ENCODE measurements at places on chromosomes 2 and 18. TPM values are rescaled to one million over a fixed set of nuclear protein-coding genes. Genes with fewer than 3 reads are reported as not detected.

GRCh38 chr2:213233438-213234330 lies 50.6 kb upstream of the SPAG16 start:
- peak overlapping the region; percentile 39 for H3K4me3 ChIP-seq
- no peak overlapping the region for H3K27ac ChIP-seq
- no peak for DNase-seq

- peaks cover 3% of the 10 kb centered on the region for H3K4me1 ChIP-seq
- H3K27me3 ChIP-seq = peaks cover 32% of the 10 kb centered on the region
- H3K4me3 ChIP-seq = no peak overlapping the region
- H3K27ac ChIP-seq = no peak overlapping the region
- no peak for DNase-seq
These were observed 52.4 kb upstream of the SIX3 start for GRCh38 chr2:44889096-44889495.

DNA sequence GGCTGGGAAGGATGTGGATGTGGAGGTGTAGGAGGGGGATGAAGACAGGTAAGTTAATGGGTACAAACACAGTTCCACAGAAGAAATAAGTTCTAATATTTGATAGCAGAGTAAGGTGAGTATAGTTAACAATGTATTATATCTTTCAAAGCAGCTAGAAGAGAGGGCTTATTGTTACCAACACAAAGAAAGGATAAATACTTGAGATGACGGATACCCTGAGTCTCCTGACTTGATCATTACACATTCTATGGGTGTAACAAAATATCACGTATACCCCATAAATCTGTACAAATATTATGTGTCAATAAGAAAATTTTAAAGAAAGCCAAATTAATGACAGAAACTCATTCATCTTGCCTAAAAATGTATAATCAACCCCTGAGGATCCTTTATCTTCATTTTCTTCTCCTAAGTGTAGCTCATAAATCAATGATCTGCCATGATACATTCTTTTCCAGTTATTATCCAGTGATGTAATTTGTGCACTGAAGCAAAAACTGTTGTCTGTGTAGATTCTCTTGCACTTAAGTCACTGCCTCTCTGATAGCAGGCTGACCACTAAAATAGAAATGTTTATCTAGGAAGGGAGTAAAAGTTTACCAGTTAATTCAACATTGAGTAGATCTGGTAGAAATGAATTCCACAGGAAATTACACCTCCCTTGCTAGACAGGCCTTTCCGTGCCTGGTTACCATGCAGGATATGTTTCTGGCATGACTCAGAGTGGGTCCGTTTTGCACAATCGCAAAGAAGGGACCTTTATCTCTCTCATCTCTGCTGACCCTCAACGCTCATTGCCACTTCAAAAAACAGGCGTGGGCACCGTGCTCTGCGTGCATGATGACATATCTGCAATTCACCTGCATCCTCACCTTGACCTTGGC lies 249.7 kb upstream of the NCKAP5 start:
- DNase-seq = no peak
- peak overlapping the region; percentile 91 for H3K27ac ChIP-seq
- peaks cover 1% of the 10 kb centered on the region for H3K36me3 ChIP-seq
- peaks cover 68% of the 10 kb centered on the region for H3K4me1 ChIP-seq
- H3K4me3 ChIP-seq = no peak overlapping the region
- no peaks in the 10 kb centered on the region for H3K27me3 ChIP-seq

Gene TSPYL6
- not detected for total RNA-seq

- no peak overlapping the region for H3K4me3 ChIP-seq
- no peak overlapping the region for H3K27ac ChIP-seq
- H3K36me3 ChIP-seq = no peaks in the 10 kb centered on the region
- no peak for DNase-seq
- H3K4me1 ChIP-seq = peaks cover 27% of the 10 kb centered on the region
These were observed 539 bp downstream of the LAPTM4A start for GRCh38 chr2:20050646-20051531.

- no peak for DNase-seq
- peaks cover 4% of the 10 kb centered on the region for H3K27me3 ChIP-seq
- no peak overlapping the region for H3K4me3 ChIP-seq
- no peak overlapping the region for H3K27ac ChIP-seq
- no peaks in the 10 kb centered on the region for H3K36me3 ChIP-seq
- H3K4me1 ChIP-seq = no peaks in the 10 kb centered on the region
These were observed 403.2 kb upstream of the KLHL29 start for GRCh38 chr2:22981785-22982184.

DNA sequence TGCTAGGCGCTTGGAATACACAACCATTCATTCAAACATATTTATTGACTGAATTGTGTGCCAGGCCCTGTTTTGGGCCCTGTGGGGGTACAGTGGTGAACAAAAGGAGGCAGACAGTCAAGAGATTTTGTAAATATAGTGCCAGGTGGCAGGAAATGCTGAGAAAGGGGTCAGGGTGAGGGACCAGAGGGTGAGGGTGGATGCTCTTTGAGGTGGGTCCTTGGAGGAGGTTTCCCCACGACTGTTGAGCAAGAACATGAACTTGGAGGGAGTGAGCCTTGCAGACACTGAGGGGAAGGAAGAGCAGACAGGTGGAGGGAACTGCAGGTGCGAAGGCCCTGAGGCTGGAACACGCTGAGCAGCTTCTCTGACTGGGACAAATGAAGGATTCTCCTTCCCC lies 40.7 kb downstream of the ODC1 start:
- H3K4me3 ChIP-seq = no peak overlapping the region
- peaks cover 60% of the 10 kb centered on the region for H3K4me1 ChIP-seq
- peak overlapping the region; percentile 10 for H3K27ac ChIP-seq
- DNase-seq = no peak
- H3K36me3 ChIP-seq = no peaks in the 10 kb centered on the region
- H3K27me3 ChIP-seq = no peaks in the 10 kb centered on the region

DNA sequence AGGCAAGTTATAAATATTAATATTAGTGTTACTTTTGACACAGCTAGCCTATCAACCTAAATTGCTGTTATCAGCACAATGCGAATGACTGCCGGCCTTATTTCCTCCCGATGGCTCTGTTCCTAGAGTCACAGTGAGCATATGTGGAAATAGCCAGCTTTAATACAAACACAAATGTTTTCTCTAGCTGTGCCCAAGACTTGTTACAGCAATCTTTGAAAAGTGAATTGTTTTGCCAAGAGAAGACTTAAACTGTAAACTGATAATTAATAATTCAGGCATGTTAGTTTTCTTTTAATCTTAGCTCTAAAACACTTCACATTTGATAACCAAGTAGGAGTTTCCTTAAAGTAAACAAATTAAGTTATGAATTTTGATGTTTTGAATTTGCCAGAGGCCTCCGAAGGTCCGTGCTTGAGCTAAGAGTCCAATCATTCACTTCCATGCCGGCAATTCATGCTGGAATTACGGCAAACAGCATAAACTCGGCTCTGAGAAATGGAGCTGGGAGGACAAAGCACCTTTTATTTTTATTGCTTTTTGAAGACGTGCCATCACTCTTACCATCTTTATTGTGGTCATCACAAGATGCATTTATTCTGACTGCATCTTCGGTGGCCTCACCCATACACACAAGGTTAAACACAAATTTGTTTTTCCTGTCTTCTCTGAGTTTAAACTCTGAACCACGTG lies 184.5 kb upstream of the CWC22 start:
- H3K27me3 ChIP-seq = no peaks in the 10 kb centered on the region
- no peak overlapping the region for H3K4me3 ChIP-seq
- H3K36me3 ChIP-seq = no peaks in the 10 kb centered on the region

- peaks cover 50% of the 10 kb centered on the region for H3K36me3 ChIP-seq
- H3K4me1 ChIP-seq = no peaks in the 10 kb centered on the region
- DNase-seq = no peak
- no peak overlapping the region for H3K4me3 ChIP-seq
These were observed 8.8 kb downstream of the COPS9 start for GRCh38 chr2:240127191-240127750.

Gene KCNIP3
- total RNA-seq = 3.1 TPM

Gene TMEM198
- total RNA-seq = 6.1 TPM

Gene HTR2B
- not detected for total RNA-seq

DNA sequence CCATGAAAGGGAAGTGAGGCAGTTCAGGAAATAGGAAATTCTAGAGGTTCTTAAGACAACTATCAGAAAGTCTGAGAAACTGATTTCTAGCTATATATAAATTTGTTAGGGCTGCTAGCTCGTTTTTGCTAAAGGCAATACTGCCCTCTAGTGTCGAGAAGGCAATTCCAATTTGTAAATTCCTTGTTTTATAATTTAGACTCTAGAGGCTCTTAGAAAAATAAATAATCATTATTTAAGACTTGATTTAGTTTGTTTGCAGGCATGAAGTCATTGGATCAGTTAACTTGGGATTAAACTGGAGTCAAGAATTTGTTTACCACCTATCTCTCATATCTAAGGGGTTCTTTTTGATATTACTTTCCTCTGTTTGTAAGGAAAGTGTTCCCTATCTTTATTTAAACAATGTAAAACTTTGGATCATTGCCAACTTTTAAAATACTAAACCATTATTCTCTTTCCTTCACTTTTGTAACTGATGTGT lies 66.2 kb downstream of the ACVR2A start:
- peaks cover 12% of the 10 kb centered on the region for H3K4me1 ChIP-seq
- DNase-seq = no peak
- H3K27me3 ChIP-seq = no peaks in the 10 kb centered on the region
- no peak overlapping the region for H3K27ac ChIP-seq
- H3K4me3 ChIP-seq = no peak overlapping the region
- H3K36me3 ChIP-seq = peaks cover 3% of the 10 kb centered on the region

Gene E2F6
- 15.1 TPM for total RNA-seq

Gene MYO7B
- total RNA-seq = 0.31 TPM

DNA sequence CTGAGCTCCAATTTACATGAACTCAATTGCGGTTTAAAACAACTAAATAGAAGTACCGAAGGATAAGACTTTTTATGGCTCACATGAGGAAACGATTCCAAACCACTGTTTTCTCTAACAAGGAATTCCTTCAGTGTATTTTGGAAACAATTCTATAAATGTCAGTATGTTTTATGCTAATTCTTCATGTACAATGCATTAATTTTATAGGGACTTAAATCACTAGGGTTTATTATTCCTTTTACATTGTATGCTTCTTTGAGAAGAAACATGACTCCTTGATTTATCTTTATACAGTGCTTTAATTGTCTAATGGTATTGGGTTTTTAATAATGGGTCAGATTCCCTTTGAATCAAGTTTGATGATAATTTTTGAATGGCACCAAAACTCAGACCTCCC lies 566.8 kb downstream of the EPHA4 start:
- H3K4me3 ChIP-seq = no peak overlapping the region
- H3K36me3 ChIP-seq = no peaks in the 10 kb centered on the region
- no peaks in the 10 kb centered on the region for H3K4me1 ChIP-seq
- DNase-seq = no peak

GRCh38 chr2:21740484-21740883 lies 616.7 kb downstream of the TDRD15 start:
- H3K4me1 ChIP-seq = no peaks in the 10 kb centered on the region
- no peak for DNase-seq
- H3K4me3 ChIP-seq = no peak overlapping the region
- H3K27me3 ChIP-seq = peaks cover 2% of the 10 kb centered on the region
- no peaks in the 10 kb centered on the region for H3K36me3 ChIP-seq

DNA sequence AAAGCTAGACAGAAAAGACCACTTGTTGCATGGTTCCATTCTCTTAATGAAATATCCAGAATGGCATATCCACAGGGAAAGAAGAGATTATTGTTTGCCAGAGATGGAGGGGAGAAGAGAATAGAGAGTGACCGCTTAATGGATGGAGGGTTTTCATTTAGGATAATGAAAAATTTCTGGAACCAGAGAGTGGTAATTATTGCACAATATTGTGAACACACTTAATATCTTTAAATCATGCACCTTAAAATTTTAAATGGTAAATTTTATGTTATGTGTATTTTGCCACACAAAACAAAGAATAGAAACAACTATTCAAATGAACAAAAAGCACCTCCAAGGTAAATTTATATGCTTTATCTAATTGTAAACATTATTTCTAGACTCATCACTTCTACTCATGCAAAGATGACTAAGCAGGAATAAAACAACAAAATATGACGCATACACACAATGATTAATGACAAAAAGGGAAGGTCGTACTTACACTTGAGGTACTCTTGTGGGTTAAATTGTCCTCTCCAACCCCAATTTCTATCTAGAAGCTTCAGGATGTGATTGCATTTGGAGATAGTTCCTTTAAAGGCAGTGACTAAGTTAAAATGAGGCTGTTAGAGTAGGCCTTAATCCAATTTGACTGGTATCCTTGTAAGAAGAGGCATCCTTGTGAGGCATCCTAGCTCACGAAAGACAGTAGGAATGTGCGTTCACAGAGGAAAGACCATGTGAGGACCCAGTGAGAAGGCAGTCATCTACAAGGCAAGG lies 18.7 kb upstream of the DHRS9 start:
- H3K27me3 ChIP-seq = no peaks in the 10 kb centered on the region
- DNase-seq = no peak
- H3K27ac ChIP-seq = no peak overlapping the region
- no peaks in the 10 kb centered on the region for H3K4me1 ChIP-seq

Gene RGPD4
- total RNA-seq = 0.10 TPM

Gene POTEJ
- not detected for total RNA-seq

Gene MAP3K19
- not detected for total RNA-seq

Gene RAB6D
- not detected for total RNA-seq

Gene BCL2L11
- total RNA-seq = 10.8 TPM

DNA sequence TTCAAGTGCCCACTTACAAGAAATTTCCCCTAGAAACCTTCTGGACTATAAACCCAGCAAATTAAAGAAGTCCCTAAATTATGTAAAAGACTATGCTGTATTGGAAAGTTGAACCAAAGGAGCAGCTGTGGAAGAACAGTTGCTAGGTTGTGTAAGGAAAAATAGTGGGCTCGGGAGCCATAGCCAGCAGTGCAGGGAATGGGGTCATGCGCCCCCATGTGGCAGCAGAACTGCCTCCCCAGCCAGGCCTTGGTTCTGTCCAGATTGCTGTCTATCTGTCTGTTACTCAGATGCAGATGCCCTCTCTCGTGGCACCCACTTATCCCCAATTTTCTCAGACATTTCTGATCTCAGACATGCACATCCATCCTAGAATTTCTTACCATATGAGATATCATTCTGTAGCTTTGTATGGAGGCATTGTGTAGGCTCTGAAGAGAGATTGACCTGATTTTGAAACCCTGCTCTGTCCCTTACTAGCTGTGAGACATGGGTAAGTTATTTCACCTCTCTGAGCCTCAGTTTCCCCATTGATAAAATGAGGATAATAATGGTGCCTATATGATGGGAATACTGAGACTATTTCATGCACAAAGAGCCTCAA lies 258.3 kb downstream of the SS18 start:
- no peak overlapping the region for H3K27ac ChIP-seq
- H3K27me3 ChIP-seq = no peaks in the 10 kb centered on the region
- peaks cover 31% of the 10 kb centered on the region for H3K4me1 ChIP-seq
- DNase-seq = no peak
- H3K36me3 ChIP-seq = no peaks in the 10 kb centered on the region
- no peak overlapping the region for H3K4me3 ChIP-seq

DNA sequence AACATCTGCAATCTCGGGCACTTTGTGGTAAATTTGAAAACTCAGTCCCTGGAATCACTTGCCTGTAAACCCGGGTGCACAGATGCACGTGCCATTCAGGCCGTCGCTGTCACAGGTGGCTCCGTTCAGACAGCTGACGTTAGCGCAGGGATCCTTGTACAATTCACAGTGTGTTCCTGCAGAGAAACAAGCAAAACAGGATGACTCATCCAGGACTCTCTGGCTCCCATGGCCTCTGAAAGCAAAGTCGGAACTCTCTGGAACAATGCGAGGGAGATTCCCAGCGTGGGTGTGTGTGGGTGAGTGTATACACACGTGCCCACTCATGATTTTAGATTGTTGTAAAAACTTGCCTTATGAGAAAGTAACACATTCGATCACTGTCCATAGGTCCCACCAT lies 136.1 kb upstream of the PID1 start:
- no peak for DNase-seq
- peak overlapping the region; percentile 17 for H3K4me3 ChIP-seq
- H3K27me3 ChIP-seq = no peaks in the 10 kb centered on the region
- no peaks in the 10 kb centered on the region for H3K36me3 ChIP-seq

Measured in chondrocyte (in vitro differentiated cells).